ENCODE measurements at places on chromosomes 12 and 14.

DNA sequence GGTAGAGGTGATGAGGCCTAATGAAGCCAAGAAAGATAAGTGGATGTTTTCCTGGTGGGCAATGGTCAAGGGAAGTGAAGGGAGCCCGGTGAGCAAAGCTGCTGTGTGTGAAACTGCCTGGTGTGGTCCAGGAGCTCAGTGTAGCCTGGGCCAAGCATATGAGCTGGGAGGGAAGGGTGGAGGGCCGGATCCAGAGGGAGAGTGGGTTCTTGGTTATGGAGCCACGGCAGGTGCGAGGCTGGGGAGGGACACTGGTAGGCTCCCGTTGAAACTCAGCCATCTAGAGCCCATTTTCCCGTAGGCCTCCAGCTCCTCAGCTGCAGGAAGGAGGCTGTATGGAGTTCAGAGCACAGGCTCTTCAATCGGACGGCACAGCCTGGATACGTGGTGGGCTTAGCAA is 10.2 kb upstream of the CLMN start:
- DNase-seq: no peak

GRCh38 chr14:53148671-53149070 is 4.5 kb downstream of the DDHD1 start:
- DNase-seq: no peak

GRCh38 chr14:59161561-59162175 is 26.8 kb upstream of the DAAM1 start:
- peak; percentile 48 for DNase-seq

GRCh38 chr12:97292588-97292987 is 170.0 kb upstream of the RMST start:
- DNase-seq: no peak

GRCh38 chr12:25977047-25977446 is 18.6 kb downstream of the RASSF8 start:
- no peak for DNase-seq

DNA sequence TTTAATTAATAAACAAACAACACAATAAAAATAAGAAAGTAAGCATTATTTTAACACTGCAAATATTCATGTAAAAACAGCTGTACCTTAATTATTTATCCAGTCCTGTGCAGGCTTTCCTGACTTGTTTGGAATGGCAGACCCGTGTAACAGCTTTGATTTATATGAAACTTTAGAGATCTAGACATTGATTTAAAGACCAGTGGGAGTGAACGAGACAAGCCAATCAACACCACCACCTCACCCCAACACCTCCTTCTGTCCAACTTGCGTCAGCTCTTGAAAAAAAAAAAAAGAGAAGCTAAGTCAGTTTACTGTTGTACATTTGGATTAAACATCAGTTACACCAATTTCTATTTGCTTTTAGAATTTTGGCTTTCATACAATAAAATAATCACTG is 22.3 kb downstream of the SLC38A4 start:
- DNase-seq: no peak

- DNase-seq: peak; percentile 48
These were observed 29.5 kb upstream of the RHOJ start for GRCh38 chr14:63174760-63175191.

DNA sequence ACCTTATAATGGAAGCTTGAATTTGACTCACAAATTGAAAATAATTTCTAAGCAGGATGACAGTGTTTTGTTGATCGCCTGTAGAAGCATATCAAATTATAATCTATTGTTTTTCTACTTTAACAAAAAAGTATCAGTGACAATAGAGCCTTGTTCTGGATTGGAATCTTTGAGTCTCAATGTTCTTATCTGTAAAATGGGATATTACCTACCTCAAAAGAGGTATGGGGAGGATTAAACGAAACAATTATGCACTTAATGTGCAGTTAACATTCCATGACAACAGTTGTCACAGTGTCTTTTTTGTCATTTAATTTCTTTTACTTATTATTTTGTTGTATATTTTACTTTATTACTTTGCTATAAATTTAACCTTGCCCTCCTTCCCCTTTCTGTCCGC is 1.1 kb downstream of the RTRAF start:
- DNase-seq: no peak

- no peak for DNase-seq
These were observed 79.6 kb upstream of the SLC38A2 start for GRCh38 chr12:46452061-46452615.

DNA sequence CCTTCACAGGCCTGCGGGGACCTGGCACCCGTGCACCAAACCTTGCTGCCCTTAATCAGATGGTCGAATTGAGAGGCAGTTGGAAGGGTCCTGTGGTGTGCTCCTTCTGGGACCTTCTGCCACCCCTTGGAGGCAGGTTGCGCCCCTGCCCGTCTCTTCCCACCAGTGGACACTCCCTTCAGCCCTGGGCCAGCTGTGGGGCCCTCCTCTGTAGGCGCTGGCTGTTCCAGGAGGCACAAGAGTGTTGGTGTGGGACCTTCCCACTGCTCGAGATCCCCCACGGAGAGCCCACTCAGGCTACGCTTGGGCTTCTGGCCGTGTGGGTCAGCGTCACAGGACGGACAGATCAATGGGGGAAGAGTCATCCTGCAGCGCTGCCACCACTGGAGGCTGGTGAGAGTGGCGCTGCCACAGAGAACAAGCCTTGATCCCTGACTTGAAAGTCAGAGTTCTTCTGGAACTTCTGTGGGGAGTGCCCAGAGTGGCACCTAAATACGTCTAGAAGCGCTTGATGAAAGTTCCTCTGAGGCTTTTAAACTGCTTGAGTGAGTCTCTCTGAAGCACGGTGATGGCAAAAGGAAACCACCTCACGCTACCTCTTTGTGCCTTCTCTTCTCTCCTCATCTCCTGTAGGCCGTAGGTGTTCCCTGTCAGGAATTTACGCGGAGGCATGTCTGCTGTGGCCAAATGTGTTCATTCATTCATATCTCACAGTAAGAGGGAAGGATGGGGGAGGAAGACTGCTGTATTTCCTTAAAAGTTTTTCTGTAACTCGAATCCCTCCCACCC is 48.3 kb downstream of the TRAF3 start:
- DNase-seq: no peak

- no peak for DNase-seq
These were observed 55.6 kb upstream of the ACTN1 start for GRCh38 chr14:69034612-69035262.

DNA sequence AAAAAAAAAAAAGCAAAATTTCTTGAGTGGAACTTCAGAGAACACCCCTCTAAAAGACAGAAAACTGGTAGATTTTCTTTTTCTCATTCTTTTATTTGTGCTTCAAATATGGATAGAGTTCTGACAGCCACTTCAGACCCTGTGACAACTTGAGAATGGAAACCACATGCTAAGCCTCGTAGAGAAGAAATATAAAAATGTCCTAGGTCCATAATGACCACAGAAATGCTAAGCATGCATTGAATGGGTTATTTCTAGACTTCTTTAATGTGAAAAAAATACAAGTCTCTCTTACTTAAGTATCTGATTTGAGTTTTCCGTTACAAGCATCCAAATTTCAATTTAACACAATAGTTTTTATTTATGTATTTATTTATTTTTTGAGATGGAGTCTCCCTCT is 28.3 kb upstream of the DIO2 start:
- no peak for DNase-seq

DNA sequence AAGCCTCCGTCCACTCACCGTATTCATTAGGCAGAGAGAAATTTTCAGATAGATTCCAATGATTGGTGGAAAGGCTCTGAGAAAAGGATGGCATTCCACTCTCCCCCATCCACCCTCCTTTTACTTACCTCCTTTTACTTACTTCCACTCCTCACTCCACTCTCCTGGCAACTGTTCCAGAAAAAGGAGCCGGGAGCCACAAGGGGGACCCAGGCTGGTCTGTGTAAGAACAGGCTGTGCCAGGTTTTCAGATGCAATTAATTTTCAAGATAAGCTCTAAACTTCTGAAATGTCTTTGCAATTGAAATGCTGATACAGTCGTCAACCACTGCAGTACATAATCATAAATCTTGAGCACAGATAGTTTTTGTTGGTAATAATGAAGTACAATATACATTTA is 248.8 kb downstream of the ANO6 start:
- DNase-seq: no peak

DNA sequence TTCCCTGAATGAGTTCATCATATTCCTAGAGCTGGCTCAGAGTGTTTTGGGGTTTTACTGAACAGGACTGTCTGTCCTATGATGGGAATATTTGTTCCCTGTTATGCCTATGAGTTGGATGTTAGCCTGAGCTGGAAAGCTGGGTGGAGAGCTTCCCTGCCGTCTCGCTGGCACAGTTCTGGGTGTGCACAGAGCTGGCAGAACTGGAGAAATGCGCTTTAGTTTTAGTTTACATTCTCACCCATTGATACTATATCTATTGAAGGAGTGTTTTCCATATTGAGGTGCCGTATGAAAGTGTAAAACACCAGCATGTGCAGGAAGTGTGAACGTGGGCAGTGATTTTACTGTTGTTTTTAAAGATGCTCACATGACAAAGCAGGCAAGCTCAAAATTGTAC is 462.3 kb downstream of the EGLN3 start:
- no peak for DNase-seq

- DNase-seq: no peak
These were observed 11.6 kb upstream of the SRSF5 start for GRCh38 chr14:69755296-69755695.

DNA sequence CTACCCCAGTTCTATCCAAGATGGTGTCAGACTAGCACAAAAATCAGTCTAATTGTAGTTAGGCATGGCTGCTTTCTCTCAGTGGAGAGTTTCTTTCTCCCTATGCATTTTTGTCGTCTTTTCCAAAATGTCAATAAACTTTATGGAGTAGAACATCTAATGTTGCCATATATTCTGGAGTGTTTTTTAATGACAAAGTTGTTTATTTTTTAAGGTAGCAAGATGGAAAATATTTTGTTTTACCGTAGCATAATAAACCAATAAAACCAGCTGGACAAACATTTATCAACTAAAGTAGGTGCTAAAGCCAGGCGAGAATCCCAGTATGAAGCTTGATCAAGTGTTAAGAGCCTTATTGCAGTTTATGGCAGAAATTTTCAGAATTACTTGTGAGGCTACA is 146.3 kb downstream of the TMTC2 start:
- DNase-seq: no peak

DNA sequence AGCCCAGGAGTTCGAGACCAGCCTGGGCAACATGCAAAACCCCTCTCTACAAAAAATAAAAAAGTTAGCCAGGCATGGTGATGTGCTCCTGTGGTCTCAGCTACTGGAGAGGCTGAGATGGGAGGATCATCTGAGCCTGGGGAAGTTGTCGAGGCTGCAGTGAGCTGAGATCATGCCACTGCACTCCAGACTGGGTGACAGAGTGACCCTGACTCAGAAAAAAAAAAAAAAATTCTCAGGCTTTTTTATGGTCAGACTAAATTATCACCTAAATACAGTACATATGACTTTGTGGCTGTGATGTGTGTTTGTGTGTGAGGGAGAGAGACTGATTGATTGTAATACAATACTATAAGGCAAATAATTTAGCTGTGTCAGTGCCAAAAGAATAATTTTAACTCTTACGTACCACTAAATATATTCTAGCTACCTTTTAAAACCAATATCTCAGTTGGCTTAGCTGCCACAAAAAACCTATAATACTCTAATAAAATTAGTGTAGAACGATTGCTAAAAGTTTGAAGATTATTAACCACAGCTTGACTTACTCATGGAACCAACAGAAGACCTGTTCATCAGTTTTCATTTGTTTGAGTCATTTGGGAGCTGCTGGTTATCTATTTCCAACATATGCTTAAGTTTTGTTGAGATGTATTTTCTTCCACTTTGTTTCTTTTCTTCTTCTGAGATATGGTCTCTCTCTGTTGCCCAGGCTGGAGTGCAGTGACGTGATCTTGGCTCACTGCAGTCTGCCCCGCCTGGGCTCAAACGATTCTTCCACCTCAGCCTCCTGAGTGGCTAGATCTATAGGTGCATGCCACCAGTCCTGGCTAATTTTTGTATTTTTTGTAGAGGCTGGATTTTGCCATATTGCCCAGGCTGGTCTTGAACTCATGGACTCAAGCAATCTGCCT is 58.0 kb downstream of the DIP2B start:
- no peak for DNase-seq

DNA sequence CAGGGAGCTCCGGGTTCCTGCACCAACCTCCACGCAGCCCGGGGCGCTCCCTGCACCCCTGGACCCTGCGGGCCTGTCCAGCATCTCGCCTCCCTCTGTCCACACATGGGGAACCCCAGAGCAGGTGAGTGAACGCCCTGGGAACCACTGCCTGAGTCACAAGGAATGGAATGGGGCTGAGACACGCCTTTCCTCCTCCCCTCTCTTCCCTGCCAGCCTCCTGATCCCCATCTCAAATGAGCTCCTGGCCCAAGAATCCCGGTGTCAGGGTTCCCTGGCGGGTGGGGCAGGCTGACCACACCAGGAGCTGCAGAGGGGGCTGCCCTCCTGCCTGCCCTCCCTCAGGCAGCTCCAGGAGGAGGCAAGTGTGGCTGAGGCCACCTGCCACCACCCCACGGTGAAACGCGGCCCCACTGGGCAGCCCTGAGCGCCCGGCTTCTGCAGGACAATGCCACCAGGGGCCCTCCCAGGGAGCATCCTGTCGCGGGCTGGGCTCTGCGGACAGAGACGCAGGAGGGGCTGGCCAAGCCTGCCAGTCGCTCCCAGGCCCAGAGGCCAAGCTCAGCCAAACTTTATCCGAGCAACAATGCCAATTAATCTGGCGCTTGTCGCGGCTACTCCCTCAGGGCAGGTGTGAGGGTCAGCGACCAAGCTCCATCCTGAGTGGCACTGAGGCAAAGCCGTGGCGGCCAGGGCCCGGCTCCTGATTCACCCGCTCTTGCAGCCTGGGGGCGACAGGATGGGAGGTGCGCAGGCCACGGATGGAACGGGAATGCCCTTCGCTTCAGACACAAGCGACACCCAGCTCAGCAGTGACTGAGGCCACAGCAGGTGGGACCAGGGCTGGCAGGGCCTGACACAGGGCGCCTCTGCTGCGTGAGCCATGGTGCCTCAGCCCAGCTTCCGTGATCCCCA is 44.3 kb downstream of the GALNT9 start:
- DNase-seq: no peak

- no peak for DNase-seq
These were observed 136.8 kb downstream of the CALM1 start for GRCh38 chr14:90533591-90534021.

Data from fibroblast of skin of left biceps (primary cell).